NCI-H1417 treated with DMSO at 0.1 percent for 48 hours (cell line): ENCODE measurements at places on chromosomes 13 and 19.

DNA sequence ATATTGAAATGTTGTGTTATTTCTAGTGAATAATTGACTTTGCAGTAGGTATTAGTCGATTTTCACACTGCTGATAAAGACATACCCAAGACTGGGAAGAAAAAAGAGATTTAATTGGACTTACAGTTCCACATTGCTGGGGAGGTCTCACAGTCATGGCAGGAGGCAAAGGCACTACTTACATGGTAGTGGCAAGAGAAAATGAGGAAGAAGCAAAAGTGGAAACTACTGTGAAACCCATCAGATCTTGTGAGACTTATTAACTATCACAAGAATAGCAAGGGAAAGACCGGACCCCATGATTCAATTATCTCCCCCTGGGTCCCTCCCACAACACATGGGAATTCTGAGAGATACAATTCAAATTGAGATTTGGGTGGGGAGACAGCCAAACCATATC, 9.9 kb upstream of the C5AR2 start:
- DNase-seq = no peak

GRCh38 chr13:49071341-49071937, 95.7 kb downstream of the FNDC3A start:
- DNase-seq = no peak

DNA sequence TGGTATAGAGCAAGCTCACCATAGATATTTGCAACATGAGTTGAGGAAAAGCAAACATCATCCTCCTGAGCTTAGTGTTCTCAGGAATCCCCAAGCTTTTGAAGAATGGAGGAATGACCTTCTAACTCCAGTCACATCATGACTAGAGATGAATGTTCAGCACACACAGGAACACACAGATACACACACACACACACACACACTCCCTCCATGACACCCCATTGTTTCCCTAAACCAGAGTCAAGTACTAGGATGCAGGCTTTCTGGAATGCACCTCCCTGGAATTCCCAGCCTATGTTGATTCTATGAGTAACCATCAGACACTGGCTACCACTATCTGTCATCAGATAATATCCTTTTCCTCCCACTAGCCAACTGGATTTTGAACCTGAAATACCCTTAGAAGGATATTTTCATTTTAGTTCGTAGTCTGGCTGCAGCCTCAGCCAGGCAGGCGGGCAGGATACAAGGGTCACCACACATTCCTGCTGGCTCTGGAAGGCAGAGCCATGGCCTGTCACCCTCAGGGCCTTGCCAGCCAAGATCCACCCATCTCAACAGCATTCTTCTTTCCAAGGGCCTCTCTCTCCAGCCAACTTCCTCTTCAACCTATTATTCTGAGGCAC, 162.4 kb downstream of the FOXO1 start:
- no peak for DNase-seq

- DNase-seq = no peak
Measured at GRCh38 chr19:42176649-42176989, 40.9 kb downstream of the DEDD2 start.

GRCh38 chr13:23292586-23292985, 111.8 kb downstream of the SGCG start:
- DNase-seq = no peak

- DNase-seq = no peak
Measured at GRCh38 chr13:78138756-78139155, 220.1 kb upstream of the EDNRB start.

DNA sequence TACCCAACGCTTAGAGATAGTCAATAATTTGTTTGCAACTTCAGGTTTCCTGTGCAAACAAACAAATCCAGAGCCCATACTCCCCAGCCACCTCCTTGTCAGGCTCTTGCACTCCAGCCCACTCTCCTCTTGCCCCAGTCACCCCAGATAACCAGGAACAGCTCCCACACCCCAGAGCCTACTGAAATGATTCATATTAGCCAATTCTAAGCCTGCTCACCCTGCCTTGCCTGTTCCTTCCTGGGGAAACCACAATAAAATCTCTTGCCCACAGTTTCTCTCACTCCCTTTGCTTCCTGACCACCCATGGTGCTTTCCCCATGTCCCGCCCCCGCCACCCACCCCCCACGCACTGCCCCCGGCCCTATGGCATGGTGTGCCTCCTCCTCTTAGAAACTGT, 3.8 kb upstream of the ACTL9 start:
- DNase-seq = no peak

- DNase-seq = no peak
Measured at GRCh38 chr13:68550330-68550729, 1320.2 kb upstream of the PCDH9 start.

DNA sequence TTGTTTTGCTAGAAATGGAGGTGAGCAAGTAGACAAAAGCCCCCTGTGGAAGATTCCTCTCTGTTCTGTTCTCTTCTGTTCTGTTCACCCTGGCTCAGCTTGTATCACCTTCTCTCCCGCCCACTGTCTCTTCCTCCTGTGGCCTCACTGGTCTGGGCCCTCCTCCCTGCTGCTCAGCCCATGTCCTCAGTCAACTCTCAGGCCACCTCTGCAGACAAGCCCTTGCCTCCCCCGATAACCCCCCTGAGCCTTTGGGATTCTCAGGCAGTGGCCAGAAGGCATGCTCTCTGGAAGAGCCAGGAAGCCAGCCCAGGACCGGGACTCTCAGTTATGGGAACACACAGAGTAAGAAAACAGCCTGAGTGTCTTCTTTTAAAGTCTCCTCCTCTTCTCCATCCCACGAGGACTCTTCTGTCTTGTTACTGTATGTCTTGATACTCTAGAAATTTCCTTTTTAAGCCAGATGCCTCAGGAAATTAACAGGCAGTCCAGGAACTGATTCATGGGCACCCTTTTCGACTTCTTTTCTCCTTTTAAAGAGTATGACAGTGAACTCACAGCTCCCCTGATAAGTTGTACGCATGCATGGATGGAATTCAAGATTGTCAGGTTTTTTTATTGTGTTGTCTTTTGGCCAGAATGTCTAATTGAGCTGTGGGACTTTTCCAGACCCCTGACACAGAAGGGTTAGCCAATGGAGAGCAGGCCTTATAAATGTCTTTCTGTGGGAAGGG, 33.7 kb downstream of the SHISA2 start:
- DNase-seq = no peak

GRCh38 chr13:97019236-97019635, 25.0 kb upstream of the OXGR1 start:
- DNase-seq = no peak

- no peak for DNase-seq
Measured at GRCh38 chr13:46783504-46783903, 13.5 kb downstream of the ESD start.

GRCh38 chr13:20151016-20151415, 9.8 kb downstream of the GJA3 start:
- no peak for DNase-seq

DNA sequence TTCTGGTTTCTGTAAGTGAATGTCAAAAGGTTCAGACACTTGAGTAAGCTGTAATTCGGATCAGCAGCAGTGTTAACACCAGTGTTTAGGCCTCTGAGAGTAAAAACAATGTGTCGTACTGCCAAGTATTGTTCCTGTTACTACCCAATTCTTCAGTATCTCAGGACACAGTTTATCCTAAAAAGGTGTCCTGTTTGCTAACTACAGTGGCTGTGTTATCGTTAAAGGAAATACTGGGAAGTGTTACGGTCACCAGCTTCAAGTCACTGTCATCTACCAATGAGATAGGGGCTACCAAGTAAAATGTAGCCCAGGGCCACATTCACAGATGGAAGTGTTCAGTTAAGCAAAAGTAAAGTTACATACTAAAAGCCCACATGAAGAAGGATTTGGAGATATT, 2.3 kb upstream of the UPF3A start:
- DNase-seq = no peak

GRCh38 chr13:111211789-111212516, 96.8 kb downstream of the ARHGEF7 start:
- no peak for DNase-seq

GRCh38 chr19:10363789-10364281, 16.5 kb downstream of the TYK2 start:
- DNase-seq = no peak

GRCh38 chr13:113800576-113800926, 41.5 kb downstream of the TMEM255B start:
- no peak for DNase-seq

- DNase-seq = no peak
Measured at GRCh38 chr19:15449620-15450527, at the start of gene WIZ. WIZ (minus strand) TSS chr19:15449956; CDS start chr19:15448307, 1,649 bp downstream.

DNA sequence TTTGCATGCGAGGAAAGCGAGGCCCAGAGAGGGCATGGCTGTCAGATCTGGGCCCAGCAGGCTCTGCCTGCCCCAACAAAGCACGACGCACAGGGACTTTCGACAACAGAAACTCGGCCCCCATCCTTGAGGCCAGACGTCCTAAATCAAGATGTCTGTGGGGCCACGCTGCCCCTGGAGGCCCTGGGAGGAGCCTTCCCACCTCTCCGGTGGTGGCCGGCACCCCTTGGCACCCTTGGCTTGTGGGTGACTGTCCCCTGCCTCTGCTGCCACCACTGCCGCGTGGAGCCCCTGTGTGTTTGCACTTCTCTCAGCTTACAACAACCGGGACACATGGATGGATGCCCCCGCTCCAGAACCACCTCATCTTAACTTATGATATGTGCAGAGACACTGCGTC, 4.4 kb downstream of the WDR18 start:
- DNase-seq = no peak

DNA sequence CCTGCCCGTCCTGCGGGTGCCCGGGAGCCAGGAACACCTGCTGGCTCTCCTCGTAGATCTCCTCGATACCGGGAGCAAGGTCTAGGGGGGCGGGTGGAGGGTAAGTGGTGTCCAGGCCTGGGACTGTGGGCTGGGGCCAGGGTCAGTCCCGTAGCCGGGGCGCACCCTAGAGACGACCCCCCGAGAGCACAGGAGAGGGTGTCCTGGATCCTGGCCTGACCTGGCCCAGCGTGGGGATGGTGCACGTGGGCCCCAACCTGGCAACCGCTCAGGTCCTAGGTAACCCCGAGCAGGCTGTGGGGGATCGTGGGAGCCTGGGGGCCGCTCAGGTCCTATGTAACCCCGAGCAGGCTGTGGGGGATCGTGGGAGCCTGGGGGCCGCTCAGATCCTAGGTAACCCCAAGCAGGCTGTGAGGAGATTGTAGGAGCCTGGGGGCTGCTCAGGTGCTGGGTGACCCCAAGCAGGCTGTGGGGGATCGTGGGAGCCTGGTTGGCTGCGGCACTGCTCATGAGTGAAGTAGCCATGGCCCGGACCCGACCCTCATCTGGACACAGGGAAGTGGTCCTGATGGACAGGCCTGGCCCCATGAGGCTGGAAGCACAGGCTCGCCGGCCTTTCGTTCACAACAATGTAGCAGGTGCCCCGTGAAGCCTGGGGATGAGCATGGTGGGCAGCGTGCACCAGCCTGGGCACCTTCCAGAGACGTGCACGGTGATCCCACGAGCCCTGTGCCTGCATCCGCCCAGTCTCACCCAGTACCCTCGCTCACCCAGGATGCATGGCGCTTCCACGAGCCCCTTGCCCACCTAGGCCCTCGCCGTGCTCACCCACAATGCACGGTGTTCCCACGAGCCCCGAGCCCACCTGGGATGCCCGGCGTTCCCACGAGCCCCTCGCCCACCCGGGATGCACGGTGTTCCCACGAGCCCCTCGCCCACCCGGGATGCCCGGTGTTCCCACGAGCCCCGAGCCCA, 6.2 kb downstream of the GPX4 start:
- DNase-seq = no peak

GRCh38 chr19:44611812-44612295, 1.5 kb upstream of the IGSF23 start:
- peak; percentile 95 for DNase-seq

GRCh38 chr13:37134411-37135041, 29.1 kb upstream of the CSNK1A1L start:
- no peak for DNase-seq

- no peak for DNase-seq
Measured at GRCh38 chr13:60479273-60479672, 82.3 kb downstream of the TDRD3 start.

DNA sequence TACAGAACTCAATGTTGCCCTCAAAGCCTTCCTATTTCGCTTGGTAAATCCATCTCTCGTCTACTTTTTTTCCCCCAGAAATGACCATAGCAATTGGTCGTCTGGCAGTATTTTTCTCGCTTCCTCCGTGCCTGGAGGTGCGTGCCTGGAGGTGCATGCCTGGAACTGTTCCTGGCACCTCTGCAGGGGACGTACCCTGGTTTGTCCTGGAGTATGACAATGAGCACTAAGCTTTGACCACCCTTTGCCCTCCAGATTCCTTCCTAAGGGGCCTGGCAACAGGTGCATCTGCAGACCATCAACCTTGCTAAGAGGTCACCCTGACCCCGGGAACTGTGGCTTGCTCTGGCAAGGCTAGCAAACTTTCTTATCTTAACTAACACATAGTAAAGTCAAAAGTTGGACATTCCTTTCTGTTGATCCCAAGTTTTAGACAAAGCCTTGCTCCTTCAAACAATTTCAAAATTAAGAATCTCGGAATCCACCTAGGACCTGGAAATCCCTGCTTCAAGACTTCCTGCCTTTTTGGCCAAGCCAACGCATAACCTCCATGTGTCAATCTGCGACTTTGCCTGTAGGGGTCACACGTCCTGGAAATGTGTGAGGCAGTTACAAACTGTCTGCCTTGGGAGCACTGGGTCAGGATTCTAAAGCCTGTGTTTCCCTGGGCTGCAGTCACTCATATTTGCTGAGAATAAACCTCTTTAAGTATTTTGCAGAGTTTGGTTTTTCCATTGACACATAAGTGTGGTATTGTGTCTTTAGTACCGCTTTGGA, 28.8 kb upstream of the TUBGCP3 start:
- DNase-seq = no peak

DNA sequence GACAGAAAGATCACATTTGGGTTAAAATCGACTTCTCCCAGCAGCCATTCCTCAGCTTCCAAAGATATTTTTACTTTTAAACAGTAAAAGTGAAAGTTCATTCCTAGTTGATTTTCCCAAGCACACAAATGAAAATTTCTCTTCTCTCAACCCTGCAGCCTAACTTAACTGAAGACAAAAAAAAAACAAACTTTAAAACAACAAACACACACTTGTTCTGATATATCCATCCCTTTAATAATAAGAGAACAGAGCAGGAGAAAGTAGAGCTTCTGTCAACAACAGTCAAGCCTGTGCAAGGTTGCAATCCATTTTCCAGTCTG, 72.9 kb downstream of the STK24 start:
- no peak for DNase-seq

GRCh38 chr13:110329798-110330461, 22.8 kb downstream of the COL4A2 start:
- DNase-seq = no peak

GRCh38 chr13:52847682-52848432, 583 bp downstream of the PCDH8 start:
- no peak for DNase-seq

- no peak for DNase-seq
Measured at GRCh38 chr19:35042056-35042730, 672 bp downstream of the HPN start.

GRCh38 chr19:4284176-4284958, 5.3 kb downstream of the SHD start:
- no peak for DNase-seq
